Bone marrow (tissue), 2 donors: ENCODE measurements at places on chromosomes 1 and 21.
A peak's percentile ranks its signal among the peaks of the same experiment; 100 is the strongest.

DNA sequence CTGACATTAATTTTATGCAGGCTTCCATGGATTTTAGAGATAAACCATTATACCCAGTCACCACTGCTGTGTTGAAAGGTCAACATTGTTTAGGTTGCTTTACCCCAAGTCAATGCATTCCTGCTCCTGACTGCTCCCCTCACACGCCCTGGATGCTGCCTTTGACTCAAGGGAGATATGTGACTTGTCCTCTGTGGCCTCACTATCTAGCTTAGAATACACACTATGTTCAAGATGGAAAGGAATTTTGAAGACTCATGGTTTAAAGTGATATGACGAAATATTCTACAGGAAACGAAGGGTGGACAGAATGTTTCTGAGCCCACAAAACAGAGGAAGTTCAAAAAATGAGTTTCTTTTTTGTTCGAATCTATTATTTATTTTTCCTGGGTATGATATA is 170.4 kb upstream of the NR5A2 start:
- DNase-seq, result peak; percentile 80

DNA sequence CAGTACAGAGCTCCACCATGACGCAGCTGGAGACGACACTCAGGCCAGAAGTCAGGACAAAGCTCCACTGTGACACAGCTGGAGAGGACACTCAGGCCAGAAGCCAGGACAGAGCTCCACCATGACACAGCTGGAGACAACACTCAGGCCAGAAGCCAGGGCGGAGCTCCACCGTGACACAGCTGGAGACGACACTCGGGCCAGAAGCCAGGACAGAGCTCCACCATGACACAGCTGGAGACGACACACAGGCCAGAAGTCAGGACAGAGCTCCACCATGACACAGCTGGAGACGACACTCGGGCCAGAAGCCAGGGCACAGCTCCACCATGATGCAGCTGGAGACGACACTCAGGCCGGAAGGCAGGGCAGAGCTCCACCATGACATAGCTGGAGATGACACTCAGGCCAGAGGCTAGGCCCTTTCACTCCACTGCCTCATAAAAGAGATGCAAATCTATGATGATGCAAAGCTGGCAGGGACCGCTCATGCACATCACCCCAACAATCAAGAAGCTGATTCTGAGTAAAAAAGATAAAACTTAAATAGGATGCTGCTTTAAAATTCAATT is 13.6 kb upstream of the OR2B11 start:
- DNase-seq, result no peak

- no peak for DNase-seq
Measured at GRCh38 chr1:151790940-151791651, 796 bp upstream of the TDRKH start.

DNA sequence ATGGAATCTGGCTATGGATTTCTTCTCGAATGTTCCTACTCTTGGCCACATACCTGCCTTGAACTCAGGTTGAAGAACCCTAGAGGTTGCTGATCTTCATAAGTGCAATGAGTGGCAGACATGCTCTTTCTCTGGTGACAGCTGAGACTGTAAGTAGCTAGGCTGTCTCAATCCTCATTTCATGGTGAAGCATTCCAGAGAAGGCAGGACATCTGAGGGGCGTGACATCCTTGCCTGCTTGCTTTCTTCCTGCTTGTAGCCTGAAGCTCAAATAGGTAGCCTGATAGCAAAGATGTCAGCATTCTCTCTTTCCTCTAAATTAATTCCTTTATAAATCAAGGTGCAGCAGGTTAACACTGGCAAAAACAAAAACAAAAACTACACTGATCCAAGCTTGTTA is 114.6 kb upstream of the MAGI3 start:
- DNase-seq, result no peak

DNA sequence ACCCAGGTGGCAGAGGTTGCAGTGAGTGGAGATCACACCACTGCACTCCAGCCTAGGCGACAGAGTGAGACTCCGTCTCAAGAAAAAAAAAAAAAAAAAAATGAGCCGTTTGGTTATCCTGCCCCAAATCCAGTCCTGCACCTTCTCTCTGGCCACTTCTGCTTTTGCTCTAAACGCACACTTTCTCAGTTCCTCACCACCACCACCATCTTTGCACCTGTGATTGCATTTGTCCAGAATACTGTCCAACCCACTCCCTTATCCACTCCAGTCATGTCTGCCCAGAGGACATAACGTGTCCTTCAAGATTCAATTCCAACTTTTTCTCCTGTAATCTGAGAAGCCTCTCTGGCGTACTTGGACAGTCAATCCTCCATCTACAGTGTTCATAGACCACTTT is 2.2 kb upstream of the NEK2 start:
- DNase-seq, result no peak

DNA sequence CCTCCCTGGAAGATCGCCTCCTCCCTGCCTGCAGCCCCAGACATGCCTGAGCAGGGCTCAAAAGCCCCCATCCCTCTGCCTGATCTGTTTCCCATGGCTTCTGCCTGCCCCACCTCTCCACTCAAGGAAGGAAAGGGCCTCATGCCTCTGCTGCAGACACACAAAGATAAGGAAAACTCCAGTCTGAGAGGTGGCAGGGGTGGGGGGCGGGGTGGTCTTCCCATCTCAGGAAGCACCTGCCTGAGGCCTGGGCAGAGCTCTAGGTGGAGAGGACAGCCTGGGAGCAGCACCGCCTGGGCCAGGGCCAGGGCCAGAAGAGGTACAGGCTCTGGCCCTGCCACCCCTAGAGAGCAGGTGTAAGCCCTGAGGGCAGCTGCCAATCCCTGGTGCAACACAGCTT is 4.1 kb upstream of the GJB3 start:
- DNase-seq, result no peak

DNA sequence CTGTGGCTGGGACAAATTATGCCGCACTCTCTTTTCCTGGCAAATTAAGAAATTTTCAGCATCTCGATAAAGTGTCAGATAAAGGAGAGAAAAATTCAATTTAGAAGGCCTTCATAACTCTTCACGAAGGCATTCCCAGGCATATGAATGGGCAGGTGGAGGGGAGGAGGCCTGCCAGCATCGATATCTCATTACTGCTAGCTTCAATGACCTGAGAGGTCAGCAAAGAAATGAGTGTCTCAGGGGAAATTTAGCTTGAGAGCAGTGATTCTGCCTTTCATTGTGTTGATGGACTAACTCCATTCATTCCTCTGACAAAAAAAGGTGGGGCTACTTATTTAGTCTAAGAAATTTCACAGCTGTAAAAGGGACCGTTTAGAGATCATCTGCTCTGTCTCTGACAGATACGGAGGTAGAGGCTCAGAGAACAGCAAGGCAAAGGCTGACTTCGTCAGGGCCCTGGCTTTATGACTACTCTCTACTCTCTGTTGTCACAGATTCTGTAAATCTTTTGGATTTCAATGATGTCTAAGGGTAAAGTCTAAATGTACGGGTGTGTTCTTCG is 212.0 kb upstream of the BEND5 start:
- DNase-seq, result no peak

- no peak for DNase-seq
Measured at GRCh38 chr1:44677201-44677766, 2.8 kb downstream of the ARMH1 start.

DNA sequence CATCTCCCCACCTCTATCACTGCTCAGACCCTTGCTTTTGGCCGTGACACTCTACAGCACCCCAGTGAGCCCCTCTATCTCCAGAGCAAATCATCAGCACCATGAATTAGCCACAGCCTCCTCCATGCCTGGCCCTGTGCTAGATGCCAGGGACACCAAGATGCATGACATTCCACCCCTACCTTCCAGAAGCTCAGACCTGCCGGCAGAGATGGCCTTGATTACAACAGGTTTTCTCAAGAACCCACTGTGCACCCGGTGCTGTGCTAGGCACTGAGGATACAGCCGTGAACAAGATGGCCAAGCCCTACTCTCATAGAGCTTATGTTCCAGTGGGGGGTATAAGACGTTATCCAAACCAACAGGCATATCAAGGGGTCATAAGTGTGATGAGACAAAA is 30.6 kb downstream of the CDK18 start:
- no peak for DNase-seq

DNA sequence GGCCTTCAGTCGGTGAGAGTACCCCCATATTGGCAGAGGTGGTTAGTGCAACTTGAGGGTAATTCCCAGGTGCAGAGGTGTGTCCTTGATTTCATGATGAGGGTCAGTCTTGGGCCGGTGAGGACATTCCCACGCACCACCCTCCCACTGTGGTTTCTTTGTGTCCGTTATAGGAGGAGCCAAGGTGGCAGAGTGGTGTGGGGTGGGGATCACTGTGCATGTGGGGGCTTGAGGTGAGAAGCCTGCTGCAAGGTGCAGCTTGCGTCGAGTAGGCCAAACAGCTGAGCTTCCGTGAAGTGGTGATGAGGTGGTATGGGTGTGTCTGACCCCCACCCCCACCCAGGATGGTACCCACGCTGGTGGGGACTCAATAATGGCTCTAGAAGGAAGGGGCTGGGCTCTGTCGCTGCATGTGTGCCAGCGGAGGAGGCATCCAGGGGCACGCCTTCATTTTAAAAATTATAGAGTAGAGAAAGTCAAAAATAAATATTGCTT is 6.2 kb downstream of the PTPRF start:
- DNase-seq, result no peak

GRCh38 chr1:112558634-112559033 is 49.9 kb downstream of the WNT2B start:
- DNase-seq, result no peak

DNA sequence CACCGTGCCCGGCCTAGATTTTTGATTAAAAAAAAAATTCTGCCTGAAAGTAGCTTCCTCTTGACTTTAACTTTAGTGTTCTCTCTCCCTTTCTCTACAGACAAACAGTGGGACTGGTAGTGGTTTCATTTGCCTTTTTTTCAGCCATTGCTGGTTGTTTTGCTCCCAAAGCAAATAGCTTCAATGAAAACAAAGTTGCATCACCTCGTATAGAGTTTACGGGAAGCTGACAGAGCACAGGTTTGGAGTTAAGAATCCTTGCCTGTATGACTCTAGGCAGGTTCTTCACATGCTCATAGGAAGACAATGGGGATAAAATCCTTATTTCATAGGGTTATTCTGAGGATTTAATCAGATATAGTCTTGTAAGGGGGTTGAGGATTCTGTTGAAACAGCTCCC is 21.6 kb downstream of the AADACL4 start:
- no peak for DNase-seq

DNA sequence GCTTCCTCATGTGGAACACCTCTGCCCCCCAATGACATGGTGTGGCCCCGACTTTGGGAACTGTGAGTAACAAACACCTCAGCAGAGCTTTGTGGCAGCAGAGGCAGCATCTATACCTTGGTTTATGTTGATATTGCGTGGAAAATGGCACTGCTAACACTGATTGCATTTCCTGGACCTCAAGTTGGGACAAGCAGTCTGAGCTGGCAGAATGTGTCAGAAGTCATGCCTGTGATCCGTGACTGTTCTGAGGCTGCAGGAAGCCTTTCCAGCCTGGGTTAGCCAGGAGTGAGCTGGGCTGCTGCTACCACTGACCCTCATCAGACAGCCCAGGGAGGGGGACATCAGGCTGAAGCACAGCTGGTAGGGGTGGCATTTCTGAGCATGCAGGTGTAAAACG is 268.5 kb downstream of the KCNJ6 start:
- no peak for DNase-seq

GRCh38 chr1:61238359-61238665 is 156.0 kb downstream of the NFIA start:
- DNase-seq, result no peak

DNA sequence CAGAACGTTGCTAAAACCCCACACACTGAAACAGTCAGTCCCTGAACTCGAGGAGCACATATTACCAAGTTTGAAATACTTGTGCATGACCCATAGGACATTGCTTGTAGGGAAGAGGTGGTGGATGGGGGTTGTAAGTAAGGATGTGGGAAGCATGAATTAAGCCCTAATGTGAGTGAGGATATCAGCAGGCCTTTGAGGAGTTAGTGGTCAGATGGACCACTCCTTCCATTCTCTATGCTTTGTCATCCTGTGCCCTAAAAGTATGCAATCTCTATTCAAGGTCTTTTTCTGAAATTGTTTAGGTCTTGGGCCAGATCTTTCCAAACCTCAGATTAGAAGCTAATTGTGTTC is 70.9 kb upstream of the SAMSN1 start:
- DNase-seq, result no peak

DNA sequence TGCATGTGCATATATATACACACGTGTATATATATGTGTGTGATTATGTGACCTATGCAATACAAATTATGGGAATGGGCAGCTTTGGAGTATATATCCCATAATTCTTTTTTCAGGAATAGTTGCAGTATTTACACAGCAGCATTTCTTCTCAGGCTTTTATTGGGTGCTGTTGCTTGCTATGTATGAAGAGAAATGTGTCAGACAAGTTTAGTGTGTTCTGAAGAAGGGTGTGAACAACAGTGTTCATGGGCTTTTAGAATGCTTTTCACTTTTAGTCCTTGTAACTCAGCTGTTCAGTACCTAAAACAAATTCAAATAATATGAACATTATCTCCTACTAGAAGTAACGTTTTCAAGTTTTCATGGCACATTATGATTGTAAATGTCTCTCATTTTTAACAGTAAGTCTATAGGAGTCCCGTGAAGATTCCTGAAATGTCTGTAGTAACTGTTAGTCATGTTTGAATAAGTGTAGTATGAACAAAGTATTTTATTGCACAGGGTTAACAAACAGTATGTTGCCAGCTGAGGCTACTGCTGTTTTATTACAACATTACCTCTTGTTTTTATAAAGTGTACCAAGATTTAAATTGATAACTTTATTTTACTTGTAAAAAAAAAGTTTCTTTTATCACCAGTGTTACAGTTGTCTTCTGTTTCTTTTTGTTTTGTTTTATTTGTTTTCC is 42.5 kb downstream of the TMED5 start:
- DNase-seq, result no peak

DNA sequence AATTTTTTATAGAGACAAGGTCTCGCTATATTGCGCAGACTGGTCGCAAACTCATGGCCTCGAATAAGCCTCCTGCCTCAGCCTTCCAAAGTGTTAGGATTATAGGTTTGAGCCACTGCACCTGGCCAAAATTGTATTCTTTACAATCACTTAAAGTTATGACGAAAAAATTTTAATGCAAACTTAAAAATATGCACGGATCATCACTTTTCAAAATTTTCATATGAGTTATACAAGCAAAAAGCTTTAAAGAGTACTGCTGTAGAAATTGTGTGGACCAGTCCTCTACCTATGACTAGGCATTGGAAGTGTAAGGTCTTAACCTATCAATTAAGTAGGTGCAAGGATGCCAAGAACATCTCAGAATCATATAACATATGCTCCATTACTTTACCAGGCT is 34.9 kb downstream of the COP1 start:
- DNase-seq, result no peak

DNA sequence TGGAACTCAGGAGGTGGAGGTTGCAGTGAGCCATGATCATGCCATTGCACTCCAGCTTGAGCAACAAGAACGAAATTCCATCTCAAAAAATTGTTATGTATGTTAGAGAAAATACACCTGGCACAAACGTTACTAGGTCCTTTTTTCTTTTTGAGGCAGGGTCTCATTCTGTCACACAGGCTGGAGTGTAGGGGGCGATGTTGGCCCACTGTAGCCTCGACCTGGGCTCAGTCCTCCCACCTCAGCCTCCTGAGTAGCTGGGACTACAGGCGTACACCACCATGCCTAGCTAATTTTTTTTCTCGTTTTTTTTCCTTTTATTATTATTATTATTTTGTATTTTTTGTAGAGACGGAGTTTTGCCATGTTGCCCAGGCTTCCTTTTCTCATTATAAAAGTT is 4.4 kb downstream of the HAX1 start:
- no peak for DNase-seq

GRCh38 chr1:71231751-71232150 is 150.9 kb upstream of the ZRANB2 start:
- DNase-seq, result no peak

GRCh38 chr1:208500375-208500774 is 256.2 kb upstream of the PLXNA2 start:
- no peak for DNase-seq
